ENCODE measurements at places on chromosomes 16 and 17.

DNA sequence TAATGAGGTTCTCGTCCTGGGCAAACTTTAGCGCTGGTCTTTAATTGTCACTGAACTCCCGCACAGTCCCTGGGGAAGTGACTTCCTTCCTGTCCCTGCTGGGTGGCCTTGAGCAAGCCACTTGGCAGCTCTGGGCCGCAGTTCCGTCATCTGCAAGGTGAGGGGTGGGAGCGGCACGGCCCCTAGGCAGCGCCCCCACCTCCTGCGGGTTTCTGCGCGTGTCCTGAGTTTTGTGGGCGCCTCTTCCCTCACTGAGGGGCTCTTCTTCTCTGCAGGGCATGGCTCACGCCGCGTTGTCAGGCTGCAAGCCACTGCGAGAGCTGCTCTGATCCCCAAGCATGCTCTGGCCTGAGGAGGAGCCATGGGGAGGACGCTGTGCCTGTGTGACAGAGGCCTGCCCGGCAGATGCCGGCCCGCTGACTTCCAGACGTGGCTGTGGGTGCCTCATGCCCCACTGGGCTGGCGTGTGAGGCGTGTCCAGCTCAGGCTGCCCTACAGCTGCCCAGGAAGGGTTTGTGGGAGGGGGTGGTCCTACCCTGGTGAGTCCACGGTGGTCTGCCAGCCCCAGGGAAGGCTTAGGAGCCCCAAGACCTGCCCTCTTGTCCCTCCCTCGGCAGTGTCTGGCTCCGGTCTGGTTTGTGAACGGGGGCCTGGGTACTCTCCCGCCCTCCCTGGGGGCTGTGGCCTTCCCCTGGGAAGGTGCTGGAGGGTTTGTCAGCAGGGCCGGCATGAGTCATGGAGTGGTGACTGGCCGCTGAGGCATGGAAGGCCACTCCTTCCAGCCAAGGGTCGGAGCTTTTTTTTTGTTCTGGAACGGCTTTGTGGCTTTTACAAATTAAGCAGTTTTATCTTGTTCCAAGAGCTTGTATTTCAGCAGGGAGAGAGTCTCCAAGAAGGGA is 182.0 kb downstream of the SEC14L1 start:
- no peak for DNase-seq

- DNase-seq, result no peak
These were observed 64.5 kb upstream of the MED9 start for GRCh38 chr17:17412326-17412725.

DNA sequence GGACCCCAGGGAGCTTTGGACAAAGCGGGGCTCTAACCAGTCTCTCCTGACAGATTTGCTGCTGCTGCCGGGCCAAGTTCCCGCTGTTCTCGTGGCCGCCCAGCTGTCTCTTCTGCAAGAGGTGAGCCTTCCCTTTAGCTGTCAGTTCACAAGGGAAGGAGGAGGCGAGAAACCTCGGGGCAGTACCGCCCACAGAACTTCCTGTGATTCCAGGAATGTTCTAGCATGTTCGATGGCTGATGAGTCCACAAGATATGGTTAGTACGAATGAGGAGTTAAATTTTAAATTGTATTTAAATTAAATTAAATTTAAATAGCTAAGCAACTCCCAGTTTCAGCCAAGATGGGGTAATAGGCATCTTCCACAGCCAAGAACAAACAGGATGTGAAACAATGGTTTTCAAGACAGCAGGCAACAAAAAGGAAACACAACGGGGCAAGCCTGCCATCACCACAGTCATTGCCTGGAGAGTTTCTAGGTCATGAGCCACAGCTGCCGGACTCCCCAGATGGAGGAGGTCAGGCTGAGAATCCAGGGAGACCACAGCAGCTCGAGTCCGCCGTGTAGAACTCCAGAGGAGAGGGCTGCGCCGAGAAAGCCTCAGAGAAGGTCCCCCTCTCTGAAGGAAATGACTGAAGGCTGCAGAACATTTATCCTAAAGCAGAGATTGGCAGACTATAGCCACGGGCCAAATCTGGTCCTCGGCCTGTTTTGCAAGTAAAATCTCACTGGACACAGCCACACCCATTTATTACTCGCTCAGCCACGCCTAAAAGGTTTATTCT is 9.5 kb upstream of the TCF25 start:
- no peak for DNase-seq

DNA sequence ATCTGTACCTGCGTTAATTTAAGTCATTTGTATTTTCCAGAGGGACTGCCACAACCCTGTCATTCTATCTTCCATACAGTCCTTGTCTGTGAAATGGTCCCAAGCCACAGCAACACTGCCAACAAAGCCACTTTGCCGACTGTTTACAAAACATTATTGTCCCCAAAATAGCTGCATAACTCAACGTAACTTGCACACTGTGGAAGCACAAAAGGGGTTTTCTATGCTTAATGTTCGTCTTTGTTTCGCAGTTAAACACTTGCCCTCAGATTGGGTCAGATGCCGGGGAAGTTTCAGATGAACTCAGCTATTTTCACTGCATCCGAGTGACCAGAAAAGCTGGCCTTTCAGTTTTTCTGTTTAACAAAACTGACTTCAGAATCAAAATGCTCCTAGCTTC is 4.6 kb downstream of the SEC14L5 start:
- DNase-seq, result no peak

GRCh38 chr16:72946474-72947194 is 101.3 kb downstream of the ZFHX3 start:
- DNase-seq, result no peak

DNA sequence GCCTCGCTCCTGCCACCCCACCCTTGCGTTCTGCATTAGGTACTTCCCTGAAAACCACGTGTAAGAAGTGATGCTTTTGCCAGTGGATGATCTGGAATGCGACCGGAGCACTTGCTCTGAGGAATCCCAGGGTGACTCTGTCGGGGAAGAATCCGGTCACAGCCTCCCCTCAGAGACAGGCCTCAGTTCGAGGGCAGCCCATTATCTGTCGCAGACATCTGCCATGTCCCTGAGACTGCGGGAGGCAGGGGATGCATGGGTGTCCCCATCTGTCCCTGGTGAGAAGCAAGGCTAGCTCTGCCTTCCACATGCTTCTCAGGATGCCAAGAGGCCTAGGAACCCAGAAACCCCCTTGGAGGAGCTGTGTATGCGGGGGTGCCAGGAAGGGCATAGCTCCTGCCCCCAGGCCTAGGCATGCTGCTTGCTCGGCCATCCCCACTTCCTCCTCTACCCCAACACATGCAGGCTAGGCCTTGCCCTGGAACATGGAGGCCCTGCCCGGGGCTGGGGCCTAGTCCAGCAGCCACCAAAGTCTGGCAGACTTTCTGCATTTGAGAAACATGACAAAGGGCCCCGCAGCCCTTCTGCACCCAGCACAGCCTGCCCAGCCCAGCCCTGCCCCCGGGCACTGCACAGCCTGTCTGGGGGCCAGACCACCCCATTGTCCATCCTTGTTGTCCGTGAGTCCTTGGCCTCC is 20.5 kb downstream of the MNT start:
- no peak for DNase-seq

DNA sequence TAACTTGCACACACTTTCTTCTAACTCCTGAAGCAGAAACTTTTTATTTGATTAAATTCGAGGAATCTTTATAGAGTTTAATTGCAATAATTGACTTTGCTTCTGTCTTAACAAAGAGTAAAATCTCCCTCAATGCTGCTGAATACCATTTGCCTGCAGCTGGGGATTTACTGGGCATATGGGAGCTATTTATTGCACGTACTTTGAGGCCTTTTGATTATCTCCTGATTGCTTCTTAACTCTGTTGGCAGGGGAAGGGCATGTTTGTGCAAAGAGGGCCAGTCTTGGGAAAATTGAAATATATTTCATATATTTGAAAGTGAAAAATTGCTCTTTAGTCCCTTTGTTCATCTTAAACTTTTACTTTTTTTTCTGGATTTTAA is 156.8 kb upstream of the CHMP6 start:
- DNase-seq, result no peak

DNA sequence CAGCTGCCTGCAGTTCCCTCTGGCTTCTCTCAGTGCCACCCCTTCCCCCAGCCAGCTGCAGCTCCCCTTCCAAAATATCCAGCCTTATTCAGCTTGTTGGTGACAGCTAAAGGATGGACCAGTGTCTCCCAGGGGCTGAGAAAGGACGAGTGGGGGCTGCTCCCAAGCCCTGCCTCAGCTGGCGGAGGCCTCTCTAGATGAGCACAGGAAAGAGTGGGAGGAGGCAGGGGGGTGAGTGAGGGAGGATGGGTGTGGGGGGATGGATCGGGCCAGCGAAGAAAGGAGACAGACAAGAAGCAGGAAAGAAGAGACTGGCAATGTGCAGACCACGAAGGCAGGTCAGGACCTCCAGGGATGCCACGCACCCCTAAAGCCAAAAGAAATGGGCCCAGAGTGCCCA is 17.5 kb downstream of the PIPOX start:
- no peak for DNase-seq

GRCh38 chr17:62588109-62588508 is 39.4 kb upstream of the MRC2 start:
- no peak for DNase-seq

DNA sequence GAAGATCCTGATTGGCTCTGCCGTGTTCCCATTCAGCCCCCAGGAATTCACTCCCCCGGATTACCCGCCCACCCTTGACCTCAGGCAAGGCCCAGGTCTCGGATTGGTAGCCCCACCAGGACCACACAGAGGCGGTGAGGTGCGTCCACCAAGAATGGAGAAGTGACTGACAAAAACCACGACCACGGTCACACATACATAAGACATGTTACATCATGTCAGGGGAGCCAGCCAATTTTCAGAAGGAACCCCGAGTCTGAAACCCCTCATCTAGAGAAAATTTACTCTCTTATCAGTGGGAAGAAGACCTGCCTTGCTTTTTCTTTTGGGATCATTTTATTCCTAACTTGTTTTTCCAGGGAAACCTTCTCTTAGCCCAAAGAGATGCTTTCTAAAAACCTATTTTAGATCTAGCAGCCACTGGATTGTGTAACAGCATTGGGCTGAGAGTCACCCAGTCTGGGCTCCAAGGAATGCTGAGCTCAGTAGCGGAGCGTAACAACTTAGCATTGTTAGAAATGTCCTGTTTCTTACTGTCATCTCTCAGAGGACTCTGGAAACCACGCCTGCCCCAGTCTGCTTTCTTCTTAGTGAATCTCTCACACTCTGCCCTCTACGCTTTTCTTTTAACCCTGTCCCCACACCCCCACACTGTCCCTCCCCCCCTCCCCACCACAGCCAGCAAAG is 164.1 kb downstream of the CMIP start:
- no peak for DNase-seq

DNA sequence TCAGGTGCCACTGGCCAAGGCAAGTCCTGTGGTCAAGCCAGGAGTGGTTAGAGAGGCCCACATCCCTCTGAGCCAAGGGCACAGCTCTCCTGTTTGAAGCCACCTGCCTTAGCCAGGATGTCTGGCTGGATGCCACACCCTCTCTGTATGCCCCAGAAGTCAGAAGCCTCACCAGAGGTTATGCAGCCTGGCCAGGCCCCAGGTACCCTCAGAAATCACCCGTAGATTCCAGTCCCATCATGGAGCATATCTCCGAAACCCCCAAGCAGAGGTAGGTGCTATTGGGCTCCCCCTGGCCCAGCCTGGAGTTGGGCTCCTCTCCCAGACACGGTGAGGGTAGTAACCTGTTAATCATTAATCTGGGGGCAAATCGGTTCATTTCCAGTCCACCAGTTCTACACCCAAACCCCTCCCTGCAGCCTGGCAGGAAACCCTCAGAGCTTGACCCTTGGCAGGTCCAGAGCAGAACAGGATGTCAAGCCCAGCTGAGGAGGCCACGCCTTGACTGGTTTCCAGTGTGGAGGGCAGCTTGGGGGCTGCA is 60.6 kb upstream of the TMEM97 start:
- no peak for DNase-seq

DNA sequence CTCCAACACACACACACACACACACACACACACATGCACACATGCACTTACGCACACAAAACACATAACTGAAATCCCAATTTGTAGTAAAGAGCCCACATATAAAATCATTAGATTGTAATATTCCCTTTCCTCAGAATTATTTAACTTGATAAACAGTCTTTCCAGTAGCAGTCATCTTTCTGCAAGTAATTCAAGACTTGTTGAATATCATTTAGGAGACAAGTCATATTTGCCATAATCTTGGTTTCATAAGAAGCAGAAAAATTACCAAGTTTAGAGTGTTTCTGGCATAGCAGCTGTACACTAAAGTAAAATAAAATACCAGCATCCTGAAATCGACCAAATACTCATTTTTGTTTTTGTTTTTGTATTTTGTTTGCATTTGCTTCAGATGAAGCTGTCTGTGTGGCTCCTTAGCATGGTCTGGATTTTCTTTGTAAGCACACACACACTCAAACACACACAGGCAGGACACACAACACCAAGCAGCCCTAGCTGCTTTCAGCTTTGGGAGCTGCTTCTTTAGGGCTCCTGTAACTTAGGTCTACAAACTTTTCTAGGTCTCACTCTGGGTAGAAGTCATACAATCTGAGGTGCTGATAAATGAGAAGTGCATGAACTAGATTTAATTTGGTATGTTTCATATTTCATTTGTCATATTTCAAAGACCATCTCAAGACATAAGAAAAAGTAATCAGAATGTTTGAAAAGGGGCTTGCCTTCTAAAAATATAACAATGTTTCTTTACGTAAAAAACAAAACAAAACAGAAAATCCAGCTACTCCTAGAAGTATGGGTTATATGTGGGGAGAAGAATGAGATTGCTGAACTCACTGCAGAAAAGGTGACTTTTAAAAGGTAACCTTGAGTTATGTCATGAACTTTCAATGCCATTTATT is 3.0 kb downstream of the SALL1 start:
- no peak for DNase-seq

- DNase-seq, result no peak
These were observed 276.4 kb downstream of the FOXL1 start for GRCh38 chr16:86854626-86855294.

DNA sequence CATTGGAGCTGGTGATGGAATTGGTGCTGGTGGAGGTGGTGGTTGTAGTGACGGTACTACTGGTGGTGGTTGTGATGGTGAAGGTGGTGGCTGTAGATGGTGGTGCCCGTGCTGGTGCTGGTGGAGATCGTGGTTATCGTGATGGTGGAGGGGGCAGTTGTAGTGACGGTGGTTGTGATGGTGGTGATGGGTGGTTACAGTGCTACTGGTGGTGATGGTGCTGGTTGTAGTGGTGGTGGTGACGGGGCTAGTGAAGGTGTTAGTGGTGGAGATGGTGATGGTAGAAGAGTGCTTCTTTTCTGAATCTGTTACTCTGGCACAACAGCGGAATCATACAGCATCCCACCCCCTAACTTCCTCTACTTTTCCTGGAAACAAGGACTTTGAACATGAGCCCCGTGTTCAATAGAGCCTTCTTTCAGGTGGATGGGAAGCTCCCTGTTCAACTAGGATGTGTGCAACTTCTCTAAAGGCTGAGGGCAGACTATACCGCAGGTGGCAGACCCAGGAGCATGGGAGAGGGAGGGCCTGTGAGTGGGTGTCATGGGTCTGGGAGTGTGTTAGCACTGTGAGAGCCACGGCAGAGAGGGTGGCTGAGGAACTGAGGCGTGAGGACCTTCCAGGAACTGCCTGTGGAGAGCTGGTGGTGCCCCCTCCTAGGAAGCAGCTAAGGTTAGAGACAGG is 8.2 kb downstream of the TBX21 start:
- no peak for DNase-seq

All from stimulated activated CD4-positive, alpha-beta T cell treated with anti-CD3 and anti-CD28 coated beads, Interleukin-4, amount 100 ng/mL, for 48 hours (primary cell).